ENCODE measurements at places on chromosomes 3 and 15.

DNA sequence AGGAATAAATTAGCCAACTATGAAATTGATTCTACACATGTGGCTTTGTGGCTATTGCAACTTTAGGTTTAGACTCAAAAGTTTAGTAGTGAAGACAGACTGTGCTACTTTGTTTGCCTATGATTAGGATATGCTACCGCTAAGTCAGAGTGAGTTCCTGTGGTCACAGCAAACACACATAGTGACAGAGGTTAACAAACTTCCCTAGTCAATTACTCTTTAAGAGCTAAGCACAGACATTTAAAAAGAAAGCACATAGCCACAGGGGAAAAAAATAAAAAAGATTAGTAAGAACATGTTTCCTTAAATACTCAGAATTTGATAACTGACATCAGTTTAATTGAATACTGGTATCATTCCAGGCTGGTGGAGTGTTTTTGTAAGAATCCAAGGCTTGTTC lies 207.1 kb downstream of the GBE1 start:
- DNase-seq, result no peak

GRCh38 chr3:194043516-194043915 lies 92.4 kb upstream of the HES1 start:
- no peak for DNase-seq

DNA sequence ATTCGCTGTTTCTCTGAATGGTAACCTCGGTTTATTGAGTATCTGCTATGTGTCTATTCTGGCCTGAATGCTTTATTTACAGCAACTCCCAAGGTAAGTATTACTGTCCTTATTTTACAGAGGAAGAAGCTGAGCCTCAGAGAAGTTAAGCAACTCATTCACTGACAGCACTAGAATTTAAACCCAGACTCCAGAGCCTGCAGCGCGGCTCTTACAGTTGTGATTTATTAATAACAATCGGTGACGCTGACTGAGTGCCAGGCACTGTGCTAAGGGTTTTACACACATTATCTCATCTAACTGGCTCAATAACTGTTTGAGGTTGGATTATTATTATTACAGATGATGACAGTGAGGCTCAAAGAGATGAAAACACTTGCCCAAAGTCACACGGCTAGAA lies 19.6 kb downstream of the SRGAP3 start:
- no peak for DNase-seq

DNA sequence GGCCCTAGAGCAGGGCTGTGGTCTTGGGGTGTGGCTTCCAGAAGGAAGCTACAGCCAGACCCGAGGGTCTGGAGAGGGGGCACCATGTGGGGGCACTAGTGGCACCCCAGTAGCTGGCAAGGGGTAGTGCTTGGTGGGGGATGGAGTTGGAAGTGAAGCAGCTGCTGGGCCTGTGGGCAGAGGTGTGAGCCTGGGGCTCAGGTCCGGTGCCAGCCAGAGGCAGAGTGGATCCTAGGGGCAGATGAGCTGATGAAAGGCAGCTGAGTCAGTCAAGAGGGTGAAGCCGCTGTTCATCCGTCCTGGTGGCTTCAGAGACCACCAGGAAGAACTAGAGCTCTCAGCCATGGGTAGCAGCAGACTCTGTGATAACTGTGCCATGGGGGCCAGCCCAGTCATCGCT lies 172.6 kb downstream of the TBC1D2B start:
- DNase-seq, result no peak

GRCh38 chr3:81237181-81237580 lies 524.3 kb downstream of the GBE1 start:
- DNase-seq, result no peak

GRCh38 chr3:29263476-29263875 lies 17.4 kb upstream of the RBMS3 start:
- DNase-seq, result no peak

DNA sequence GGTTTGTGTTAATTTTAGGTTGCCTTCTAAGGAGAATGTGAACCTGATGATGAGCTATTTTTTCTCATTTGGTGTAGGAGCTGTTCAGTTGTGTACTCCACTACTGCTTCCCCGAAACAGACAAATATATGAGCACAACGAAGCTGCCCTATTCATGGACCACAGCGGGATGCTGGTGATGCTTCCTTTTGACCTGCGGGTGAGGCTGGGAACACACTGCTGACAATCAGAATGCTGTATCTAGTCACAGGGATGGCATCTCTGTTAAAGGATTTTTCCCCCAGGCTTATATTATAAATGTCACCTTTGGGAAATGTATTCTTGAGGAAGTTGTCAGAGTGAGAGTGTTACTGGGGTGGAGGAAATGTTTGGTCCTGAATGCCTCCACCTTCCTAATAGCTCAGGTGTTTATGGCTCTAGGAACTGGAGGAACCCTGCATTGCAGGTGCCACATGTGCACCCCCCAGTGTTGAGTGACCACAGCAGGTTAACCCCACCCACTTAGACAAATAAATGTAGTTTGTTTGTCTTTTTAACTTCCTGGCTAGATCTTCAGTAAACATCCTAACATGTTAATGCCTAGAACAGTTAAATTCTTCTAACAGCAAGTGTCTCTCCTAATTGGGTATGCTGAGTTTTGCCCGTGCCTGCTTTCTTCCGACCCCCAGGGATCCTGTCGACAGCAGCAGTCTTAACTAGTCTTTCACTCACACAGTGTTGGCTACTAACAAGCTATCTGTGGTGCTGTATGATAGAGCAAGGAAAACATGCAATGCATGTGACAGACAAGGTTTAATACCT lies 35.7 kb downstream of the SRP14 start:
- no peak for DNase-seq

GRCh38 chr15:48851956-48852355 lies 26.0 kb upstream of the EID1 start:
- DNase-seq, result no peak

- no peak for DNase-seq
These were observed 693 bp downstream of the CD200 start for GRCh38 chr3:112333381-112334317.

DNA sequence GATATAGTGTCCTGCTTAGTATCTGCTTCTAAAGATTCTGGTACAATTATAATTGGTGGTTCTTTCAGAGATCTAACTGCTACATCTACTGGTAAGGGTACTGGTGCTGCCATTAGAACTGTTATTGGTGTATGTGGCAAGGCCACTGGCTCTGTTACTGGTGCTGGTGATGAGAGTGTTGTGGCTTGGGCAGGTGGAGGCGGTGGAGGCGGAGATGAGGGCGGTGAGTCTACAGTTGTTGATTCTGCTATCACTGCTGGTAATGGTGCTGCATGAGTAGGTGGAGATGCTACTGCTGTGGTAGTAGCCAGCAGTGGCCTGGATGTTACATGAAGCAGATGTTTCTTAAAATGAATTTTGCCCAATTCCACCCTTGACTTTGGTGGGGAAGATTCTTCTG lies 40.1 kb downstream of the SETD2 start:
- DNase-seq, result no peak

GRCh38 chr15:91289324-91289723 lies 189.3 kb downstream of the SV2B start:
- no peak for DNase-seq

GRCh38 chr3:121994551-121994950 lies 27.5 kb downstream of the ILDR1 start:
- no peak for DNase-seq

DNA sequence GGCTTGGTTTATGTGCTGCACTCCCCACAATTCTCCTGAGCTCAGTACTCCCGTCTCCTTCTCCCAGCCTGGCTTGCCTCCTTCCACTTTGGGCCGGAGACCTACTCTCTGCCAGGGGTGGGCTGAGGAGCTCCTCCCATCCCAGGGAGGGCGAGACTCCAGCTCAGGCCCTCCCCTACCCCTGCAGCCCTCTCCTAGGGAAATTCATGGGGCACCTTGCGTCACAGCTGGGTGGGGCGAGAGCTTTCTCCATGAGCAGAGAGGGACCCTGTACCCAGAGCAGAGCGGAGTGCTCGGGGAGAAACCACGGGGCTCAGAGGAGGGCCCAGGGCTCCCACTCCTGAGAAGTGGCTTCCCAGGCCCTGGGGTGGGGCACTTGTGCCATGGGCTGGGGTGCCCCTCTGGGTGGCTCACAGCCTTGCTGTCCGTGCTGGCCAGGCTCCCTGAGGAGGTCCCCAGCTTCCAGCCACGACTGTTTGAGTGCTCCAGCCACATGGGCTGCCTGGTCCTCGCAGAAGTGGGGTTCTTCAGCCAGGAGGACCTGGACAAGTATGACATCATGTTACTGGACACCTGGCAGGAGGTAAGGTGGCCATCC lies 13.3 kb downstream of the VILL start:
- DNase-seq, result no peak

DNA sequence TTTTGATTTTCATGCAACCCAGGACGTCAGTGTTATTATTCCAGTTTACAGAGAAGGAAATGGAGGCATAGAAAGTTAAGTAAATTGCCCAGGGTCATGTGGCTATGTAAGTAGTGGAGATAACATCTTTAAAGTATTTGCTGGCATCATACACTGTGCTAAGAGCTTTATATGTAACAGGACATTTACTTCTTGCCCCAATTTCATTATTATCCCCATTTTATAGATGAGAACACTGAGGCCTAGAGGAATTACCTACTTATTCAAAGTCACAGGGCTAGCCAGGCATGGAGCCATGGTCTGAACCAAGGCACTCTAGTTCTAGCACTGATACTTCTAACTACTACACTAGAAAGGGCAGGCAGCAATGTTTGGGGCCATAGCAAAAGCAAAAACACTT lies 107.3 kb upstream of the ANKRD28 start:
- no peak for DNase-seq

DNA sequence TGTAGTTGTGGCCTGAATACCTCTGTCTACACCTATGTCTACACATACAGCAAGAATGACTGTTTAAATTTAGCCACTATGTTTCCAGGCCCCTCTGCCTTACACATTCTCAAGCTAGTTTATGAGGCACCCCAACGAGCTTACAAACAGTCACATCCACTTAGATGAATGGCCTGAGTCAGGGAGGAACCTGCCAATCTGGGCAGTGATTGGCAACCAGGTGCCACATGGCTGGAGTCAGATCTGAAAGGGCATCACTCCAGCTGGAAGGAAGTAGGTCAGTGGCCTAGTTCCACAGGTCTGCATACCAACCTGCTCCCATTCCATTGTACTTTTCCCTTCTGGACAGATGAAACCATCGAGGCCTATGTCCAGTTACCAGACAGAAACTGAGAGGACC lies 136.3 kb downstream of the FOXP1 start:
- no peak for DNase-seq

- no peak for DNase-seq
These were observed 89.6 kb downstream of the FILIP1L start for GRCh38 chr3:100024520-100025303.

DNA sequence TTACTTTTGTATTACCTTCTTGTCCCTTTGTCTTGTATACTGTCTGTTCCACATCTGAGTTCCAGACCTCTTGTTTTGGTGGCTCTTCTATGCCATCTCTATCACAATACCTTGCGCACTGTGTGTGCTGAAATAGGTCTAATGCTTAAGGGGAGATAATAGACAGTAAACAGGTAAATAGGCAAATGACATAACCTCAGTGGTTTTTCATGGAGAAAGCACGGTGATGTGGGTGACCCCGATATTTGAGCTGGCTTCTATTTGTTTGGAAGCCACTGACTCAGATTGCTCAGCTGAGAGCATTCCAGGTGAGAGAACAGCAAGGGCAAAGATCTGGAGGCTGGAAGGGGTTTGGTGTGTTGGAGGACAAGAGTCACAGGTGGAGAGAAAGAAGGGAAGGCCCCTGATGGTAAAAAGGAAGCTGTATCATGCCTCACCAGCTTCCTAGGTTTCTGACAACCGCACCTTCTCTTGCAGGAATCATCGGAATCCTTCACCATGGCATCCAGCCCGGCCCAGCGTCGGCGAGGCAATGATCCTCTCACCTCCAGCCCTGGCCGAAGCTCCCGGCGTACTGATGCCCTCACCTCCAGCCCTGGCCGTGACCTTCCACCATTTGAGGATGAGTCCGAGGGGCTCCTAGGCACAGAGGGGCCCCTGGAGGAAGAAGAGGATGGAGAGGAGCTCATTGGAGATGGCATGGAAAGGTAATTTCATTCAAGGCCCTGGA lies 795 bp downstream of the MCM2 start:
- DNase-seq, result no peak

GRCh38 chr15:78982736-78983135 lies 37.9 kb upstream of the CTSH start:
- no peak for DNase-seq

DNA sequence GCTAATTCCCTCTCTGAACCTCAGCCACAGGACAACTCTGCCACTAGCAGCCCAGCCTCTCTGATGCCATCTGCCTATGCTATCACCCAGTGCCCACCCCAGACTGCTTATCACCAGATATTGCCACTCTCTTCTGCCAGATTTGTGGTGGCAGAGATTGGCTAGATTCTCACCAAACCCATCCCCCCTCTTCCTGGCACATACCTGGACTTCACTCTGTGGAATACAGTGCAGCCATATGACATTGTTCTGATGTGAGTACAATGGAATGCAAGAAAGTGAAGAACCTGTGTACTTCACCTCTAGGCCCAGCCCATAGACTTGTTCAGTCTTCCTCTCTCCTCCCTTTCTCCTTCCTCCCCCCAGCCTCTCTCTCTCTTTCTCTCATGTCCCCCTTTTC lies 46.9 kb upstream of the NTRK3 start:
- no peak for DNase-seq

GRCh38 chr3:101281521-101282030 lies 38.8 kb downstream of the IMPG2 start:
- no peak for DNase-seq

All from SHP77 treated with DMSO at 0.1 percent for 48 hours (cell line).